ENCODE measurements at places on chromosomes 3 and 15. TPM values are rescaled to one million over a fixed set of nuclear protein-coding genes. Genes with fewer than 3 reads are reported as not detected.

Gene NOX5
- total RNA-seq, result not detected

Gene FAM174B
- total RNA-seq, result 0.84 TPM

Gene CYP1A2
- total RNA-seq, result not detected

Gene CCNL1
- 37.0 TPM for total RNA-seq

Gene CCK
- 2.7 TPM for total RNA-seq

Gene SQOR
- total RNA-seq, result 36.3 TPM

Gene KBTBD13
- not detected for total RNA-seq

Gene MAP1A
- 18.7 TPM for total RNA-seq

Gene ANKRD34C
- total RNA-seq, result not detected

Gene BLM
- 8.4 TPM for total RNA-seq

Gene PLA2G4D
- not detected for total RNA-seq

Gene ZMYND10
- 1.3 TPM for total RNA-seq

Gene WDR53
- 7.2 TPM for total RNA-seq

Gene PDZRN3
- 3.7 TPM for total RNA-seq

Gene FSD2
- total RNA-seq, result not detected

Gene NRROS
- under 0.01 TPM for total RNA-seq

Gene GOLGA8H
- total RNA-seq, result 0.15 TPM

Gene HESX1
- 1.0 TPM for total RNA-seq

Data from bronchus fibroblast of lung (primary cell).